Lower leg skin (tissue), 4 donors: ENCODE measurements at places on chromosomes 12 and 14. TPM values are rescaled to one million over a fixed set of nuclear protein-coding genes. Genes with fewer than 3 reads are reported as not detected.

The PAH gene
- not detected for total RNA-seq

The ADGRD1 gene
- total RNA-seq: 9.3 TPM

The INHBC gene
- total RNA-seq: not detected

The C1QL4 gene
- total RNA-seq: 2.5 TPM

The NOS1 gene
- total RNA-seq: 5.4 TPM

DNA sequence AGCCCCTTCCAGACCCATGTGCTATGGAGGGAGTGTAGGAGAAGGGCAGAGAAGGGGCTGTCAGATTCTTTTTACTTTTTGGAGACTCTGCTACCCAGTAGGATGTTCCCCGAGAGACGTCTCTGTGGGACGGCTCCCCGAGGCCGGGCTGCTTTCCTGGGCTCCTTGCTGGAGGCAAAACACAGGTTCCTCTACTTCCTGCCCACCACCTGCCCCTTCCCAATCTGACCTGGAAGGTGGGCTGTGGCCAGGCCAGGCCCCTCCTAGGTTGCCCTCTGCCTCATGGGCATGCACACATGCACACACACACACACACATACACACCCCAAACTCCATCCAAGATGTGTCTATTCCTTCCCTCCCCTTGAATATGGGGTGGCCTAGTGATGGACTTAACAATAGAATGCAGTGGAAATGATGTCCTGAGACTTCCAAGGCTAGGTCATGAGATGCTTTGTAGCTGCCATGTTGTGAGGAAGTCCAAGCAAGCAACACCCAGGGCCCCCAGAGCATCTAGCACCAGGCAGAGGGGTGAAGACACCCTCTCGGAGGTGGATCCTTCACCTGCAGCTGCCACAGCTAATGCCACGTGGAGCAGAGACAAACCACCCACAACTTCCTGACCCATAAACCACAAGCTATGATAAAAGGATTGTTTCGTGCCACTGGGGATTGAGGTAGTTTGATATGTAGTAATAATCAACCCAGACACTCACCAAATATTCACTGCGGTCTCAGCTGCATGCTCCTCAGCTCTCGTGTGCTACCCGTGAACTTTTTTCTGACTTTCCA, 1.6 kb upstream of the ASB2 start:
- no peak for DNase-seq

- DNase-seq: no peak
Observed at GRCh38 chr12:56931474-56931978, 2.7 kb downstream of the SDR9C7 start.

DNA sequence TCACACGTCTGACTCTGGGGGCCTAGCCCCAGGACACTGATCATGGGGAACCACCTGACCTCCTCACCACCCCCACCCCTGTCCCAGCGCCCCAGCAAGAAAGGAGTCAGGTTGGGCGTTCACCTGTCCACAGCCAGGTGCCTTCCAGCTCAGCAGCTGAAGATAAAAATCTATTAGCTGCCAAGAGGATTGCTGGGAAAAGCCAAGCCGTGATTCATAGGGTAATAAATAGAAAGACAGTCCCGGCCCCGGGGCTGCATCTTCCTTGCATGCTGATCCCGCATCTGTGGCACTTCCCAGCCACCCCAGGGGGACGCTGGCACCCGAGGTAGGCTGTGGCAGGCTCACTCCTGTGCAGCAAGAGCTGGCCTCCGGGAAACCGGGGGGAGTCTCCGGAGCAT, 70.2 kb upstream of the NCOR2 start:
- peak; percentile 89 for DNase-seq

GRCh38 chr14:75280291-75280830, 1.7 kb downstream of the FOS start:
- no peak for DNase-seq
